ENCODE measurements at places on chromosomes 13 and 19. TPM values are rescaled to one million over a fixed set of nuclear protein-coding genes. Genes with fewer than 3 reads are reported as not detected.

Gene PEX11G
- 7.8 TPM for total RNA-seq

Gene TEKTIP1
- total RNA-seq = 6.4 TPM

Gene CYP2F1
- not detected for total RNA-seq

Gene ATP8B3
- 1.3 TPM for total RNA-seq

Gene TPP2
- total RNA-seq = 46.5 TPM

Gene PTPRH
- total RNA-seq = 1.3 TPM

Gene HDGFL2
- total RNA-seq = 45.9 TPM

Gene ZNF835
- 3.9 TPM for total RNA-seq

Gene HCN2
- total RNA-seq = not detected

GRCh38 chr13:113323869-113324268 is 26.8 kb downstream of the LAMP1 start:
- DNase-seq = no peak

DNA sequence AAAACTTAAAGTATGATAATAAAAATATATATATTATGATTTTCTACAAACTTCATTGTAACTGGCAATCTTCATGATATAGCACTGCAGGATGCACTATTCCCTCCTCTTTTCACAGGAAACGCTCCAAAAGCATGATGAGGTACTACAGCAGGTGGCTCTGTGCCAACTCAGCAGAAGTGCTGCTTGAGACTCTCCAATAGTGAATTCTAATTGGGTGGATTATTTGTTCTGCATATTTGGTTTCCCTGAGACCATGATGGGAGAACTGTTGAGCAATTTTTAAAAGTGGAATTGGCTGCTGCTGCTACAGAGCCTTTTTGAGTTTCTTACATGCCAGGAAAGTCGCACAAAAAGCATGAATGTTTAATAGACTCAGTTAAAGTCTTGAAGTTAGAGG is 1782.4 kb upstream of the PCDH20 start:
- no peak for DNase-seq

- no peak for DNase-seq
These were observed 41.2 kb downstream of the CARS2 start for GRCh38 chr13:110664673-110665072.

- no peak for DNase-seq
These were observed 1885.1 kb downstream of the OLFM4 start for GRCh38 chr13:54913668-54914067.

DNA sequence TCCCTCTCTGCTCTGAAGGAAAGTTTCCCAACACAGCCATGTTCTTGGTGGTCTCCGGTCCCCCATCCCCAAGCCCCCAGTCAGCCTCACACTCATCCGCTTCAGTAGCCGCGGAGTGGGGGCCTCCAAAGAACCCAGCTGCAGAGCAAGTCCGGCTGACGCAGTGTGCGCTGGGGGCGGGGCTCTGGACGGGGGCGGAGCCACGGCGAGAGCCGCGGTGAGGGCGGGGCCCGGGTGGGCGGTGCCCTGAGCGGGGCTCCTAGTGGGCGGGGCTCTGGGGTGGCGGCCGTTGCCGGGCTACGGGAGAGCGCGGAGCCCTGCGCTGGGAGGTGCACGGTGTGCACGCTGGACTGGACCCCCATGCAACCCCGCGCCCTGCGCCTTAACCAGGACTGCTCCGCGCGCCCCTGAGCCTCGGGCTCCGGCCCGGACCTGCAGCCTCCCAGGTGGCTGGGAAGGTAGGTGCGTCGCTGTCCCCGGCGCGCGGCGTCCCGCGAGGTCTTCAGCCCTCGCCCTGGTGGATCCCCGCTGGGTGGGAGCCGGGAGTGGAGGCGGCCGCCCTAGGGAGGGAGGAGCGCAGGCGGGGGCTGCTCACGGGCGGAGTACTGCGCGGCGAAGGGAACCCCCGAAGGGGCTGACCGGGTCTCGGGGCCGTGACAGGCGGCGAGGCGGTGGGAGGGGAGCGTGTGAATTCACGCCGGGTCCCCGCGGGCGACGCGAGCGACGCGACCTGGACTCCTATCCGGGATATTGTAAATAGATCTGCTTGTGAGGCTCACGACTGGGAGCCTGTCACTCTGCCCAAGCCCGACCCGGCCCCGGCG is 9.1 kb downstream of the TNFRSF19 start:
- peak; percentile 92 for DNase-seq

DNA sequence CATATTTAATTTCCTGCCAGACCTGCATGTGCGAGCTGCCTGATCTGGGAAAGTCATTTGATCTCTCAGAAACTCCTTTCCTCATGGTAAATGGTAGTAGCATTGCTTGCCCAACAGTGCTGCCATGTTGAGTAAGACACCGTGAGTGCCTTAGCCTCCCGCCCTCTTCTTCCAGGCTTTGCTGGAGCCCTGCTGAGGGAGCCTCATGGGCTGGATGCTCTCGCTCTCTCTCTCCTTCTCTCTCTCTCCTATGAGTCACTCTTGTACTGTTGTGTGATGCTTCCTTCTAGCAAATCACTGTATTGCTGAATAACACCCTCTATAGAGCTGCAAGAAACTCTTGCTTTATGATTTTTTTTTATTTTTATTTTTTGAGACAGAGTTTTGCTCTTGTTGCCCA is 365.5 kb downstream of the UQCRFS1 start:
- DNase-seq = no peak

- no peak for DNase-seq
These were observed 27.5 kb downstream of the SPRYD7 start for GRCh38 chr13:49908637-49909036.

DNA sequence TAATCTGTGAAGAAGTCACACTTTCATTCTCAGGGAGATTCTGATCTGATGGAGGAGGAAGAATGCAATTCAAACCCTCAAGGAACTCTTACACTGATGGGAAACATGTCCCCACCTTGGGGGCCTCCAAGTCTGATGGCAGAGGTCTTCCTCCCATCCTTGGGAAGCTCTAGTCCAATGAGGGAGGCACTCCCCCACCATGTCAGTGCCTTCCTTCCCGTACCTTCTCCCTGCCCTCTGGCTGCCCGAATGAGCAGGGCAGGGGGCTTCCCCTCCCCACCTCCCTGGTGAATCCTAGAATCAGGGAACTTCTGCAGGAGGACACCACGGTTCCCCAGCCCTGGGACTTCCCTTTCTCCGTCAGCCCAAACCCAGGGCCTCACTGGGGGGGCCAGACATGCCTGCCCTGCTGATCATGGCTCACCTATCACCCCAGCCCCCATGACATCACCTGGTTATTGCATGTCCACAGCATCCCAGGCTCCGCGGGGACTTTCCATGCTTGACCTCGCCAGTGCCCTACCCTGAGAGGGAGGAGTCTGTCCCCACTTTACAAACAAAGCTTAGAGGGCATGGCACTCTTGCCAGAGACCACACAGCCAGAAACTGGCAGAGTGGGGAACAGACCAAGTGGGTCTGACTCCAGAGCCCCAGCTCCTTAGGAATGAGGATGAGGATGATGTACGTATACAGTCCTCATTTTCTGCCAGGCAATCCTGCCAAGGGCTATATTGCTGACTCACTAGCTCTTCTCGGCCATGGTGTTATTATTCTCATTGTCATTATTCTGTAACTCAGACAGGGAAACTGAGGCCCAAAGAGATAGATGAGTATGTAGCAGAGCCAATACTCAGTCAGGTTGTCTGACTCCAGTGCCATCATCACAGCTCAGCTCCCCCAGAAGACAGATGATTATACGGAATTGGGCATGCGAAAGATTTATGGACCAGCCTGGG is 9.6 kb upstream of the BCL3 start:
- no peak for DNase-seq

DNA sequence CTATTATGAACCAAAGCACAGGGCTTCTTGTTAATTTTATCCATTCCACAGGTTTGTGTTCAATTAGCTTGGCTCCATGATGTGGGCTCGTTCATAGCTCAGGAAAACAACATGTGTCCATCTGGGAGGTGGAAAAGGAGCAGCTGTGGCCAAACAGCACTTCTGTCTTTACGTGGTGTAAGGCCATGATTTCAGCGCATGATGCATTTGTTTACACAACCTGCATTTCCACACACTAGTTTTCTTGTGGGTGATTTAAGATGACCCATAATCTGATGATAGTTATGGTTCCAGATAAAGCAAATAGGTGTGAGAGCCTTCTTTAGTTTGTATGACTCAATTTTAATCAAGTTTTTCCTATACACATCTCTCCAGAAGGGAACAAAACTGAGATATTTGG is 101.7 kb downstream of the TNFRSF19 start:
- DNase-seq = no peak

DNA sequence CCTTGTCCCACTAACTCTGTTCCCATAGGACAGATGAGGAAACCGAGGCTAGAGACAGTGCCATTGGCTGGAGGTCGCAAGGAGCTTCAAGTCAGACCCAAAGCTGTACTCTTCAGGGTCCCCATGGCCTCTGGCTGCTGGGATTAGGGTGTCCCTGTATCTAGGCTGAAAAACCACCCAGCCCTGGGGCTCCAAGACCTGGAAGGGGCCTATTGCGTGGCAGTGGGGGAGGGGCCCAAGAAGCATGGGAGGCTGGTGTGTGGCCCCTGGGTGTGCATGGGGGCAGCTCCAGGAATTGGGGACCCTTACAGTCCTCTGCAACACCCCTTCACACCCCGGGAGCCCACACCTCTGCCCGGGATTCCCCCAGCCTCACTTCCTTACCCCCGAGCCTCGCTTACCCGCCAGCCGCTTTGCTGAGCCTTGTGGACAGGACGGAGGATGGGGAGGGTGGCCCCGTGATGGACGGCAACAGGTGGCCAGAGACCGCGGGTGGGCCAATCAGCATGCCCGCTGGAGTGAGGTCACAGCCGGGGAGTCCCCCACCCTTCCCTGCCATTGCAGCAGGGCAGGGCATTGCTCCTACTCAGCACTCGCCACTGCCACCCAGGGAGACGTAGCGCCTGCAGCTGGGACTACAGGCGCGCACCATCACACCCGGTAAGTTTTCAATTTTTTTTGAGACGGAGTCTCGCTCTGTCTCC is at the start of gene JSRP1:
JSRP1 (minus strand) TSS at position 436 of the 704 bp plus-strand sequence. CDS start 1,103 bp downstream, outside the sequence.
- no peak for DNase-seq

Measured in ureter (tissue), 1 donor.